ENCODE measurements at places on chromosomes 12 and 14.
A peak's percentile ranks its signal among the peaks of the same experiment; 100 is the strongest.

GRCh38 chr14:26703686-26704366 lies 106.0 kb upstream of the NOVA1 start:
- no peak for DNase-seq

DNA sequence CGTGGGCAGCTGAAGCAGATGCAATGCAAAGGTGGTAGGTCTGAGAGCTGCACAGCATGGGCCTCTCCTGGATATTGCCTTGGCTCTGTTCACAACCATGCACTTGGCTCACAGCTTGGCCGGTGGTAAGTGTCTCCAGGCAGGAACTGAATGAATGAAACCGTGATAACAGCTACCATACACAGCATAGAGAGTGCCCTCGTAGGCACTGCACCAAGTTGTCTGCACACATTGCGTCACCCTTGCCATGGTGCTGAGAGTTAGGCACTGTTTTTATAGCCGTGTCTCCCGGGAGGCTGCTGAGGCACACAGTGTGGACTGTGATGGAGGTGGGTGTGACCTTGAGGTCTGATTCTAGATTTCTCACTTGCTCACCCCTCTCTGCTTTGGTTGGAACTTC lies 157.6 kb upstream of the VASH1 start:
- no peak for DNase-seq

GRCh38 chr12:28543021-28543890 lies 353.0 kb downstream of the CCDC91 start:
- no peak for DNase-seq

- no peak for DNase-seq
These were observed 20.6 kb upstream of the SNRPF start for GRCh38 chr12:95838125-95838524.

DNA sequence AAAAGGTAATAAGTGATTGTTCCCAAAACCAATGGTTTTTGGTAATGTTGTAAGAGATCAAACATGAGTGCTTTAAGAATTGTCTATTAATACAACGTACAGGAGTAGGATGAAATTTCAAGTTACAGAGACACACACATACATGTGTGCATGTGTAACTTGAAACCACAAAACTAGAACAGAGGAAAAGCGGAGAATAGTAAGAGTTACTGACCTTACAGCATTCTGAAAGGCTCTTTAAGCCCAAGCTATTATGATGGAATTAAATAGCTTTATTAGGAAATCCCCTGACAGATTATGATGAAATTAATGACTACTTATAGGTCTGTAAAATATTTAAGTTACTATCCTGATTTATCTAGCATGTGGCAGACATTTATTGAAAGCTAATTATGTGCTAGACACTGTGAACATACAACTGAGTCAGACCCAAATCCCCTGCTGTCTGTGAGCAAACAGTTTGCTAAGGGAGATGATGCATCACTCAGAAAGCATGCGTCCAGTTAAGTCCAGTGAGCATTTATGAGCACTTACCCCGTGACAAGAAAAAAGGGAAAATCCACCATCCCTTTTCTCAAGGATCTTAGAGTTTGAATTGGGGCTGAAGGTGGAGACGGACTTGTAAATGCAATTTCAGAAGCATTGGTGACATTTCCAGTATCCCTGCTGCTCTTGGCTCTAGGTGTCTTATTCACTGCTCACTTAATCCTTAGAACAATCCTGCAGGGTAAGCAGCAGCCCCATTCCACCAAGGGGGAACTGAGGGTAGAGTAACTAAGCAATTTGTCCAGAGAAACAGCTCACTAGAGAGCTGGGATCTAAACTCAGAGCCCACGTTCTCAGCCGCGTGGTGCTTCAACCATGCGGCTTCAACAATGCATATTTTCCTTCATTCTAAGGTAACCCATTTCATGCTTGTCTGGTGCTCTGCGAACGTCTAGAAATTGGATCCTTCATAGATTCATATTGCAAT lies 117.4 kb downstream of the EML1 start:
- no peak for DNase-seq

DNA sequence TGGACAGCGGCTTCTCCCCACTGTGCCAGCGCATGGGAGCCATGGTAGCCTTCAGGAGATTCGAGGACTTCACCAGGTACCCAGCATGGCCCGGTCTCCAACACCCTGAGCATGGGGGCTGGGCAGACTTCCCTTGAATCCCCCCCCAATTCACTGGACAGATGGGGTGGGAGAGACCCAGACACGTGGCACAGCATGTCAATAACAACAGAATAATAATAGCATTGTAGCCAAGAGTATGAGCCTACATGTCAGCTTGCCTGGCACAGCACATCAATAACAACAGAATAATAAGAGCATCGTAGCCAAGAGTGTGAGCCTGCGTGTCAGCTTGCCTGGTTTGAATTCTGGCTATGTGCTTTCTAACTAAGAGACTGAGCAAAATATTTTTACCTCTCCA lies 76.4 kb downstream of the FOXN4 start:
- DNase-seq, result no peak

DNA sequence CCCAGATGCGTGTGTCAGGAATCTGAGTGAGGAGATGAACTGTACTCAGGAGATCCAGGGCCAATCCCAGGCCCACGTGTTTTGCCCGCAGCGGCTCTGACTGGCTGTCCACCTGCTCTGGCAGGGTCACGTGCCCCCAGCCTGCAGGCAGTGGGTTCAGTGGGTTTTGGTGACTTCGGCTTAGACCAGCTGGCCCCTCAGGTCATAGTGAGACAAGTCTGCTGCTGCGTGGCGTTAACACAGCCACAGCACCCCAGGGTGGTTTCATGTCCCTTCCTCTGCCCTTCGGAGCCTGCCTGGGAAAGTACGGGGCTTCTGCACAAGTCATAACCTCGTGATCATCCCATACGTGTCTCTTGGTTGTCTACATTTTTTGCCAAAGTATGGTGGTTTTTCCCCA lies 2.6 kb downstream of the FBRSL1 start:
- DNase-seq, result no peak

GRCh38 chr14:68690089-68690958 lies 102.5 kb downstream of the ZFP36L1 start:
- DNase-seq, result no peak

DNA sequence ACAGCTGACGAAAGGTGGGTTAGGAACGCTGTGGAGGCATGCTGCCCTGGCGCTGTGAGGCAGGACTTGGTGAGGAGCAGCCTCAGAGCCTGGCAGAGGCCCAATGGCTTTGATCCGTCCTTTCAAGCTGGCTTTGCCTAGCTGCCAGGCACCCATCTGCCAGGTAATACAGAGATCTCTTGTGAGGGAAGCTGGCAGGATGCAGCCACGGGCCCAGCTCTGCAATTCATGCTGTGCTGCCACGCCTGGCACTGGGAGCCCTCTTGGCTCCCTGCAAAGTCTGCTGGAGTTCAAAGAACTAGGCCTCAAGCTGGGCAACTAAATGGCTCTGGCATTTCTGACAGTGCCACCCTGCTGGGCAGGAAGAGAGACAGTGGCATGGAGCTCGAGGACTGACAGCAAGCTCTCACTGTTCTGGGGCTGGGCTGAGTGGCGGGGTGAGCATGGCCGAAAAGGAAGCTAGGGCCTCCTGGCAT lies 18.7 kb downstream of the IQSEC3 start:
- DNase-seq, result no peak

DNA sequence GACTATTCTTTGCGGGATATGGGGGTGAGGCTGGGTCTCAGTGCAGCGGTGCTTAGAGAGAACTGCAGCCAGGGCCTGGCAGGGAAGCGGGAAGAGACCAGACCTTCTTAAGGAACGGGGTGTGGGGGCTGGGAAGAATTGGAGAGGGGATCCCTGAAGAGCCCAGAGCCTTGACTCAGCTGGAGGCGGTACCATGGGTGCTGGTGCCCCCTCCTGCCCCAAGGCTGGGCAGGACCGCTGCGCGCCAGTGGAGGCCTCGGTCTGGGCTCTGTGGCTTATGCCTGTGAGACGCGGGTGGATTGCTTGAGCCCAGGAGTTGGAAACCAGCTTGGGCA lies 1.3 kb upstream of the RNU7-1 start:
- peak; percentile 66 for DNase-seq

- DNase-seq, result no peak
These were observed 24.3 kb downstream of the DDX24 start for GRCh38 chr14:94056579-94057308.

GRCh38 chr12:46963977-46964971 lies 115.1 kb upstream of the PCED1B start:
- DNase-seq, result no peak
